ENCODE measurements at places on chromosomes 6 and 20.

DNA sequence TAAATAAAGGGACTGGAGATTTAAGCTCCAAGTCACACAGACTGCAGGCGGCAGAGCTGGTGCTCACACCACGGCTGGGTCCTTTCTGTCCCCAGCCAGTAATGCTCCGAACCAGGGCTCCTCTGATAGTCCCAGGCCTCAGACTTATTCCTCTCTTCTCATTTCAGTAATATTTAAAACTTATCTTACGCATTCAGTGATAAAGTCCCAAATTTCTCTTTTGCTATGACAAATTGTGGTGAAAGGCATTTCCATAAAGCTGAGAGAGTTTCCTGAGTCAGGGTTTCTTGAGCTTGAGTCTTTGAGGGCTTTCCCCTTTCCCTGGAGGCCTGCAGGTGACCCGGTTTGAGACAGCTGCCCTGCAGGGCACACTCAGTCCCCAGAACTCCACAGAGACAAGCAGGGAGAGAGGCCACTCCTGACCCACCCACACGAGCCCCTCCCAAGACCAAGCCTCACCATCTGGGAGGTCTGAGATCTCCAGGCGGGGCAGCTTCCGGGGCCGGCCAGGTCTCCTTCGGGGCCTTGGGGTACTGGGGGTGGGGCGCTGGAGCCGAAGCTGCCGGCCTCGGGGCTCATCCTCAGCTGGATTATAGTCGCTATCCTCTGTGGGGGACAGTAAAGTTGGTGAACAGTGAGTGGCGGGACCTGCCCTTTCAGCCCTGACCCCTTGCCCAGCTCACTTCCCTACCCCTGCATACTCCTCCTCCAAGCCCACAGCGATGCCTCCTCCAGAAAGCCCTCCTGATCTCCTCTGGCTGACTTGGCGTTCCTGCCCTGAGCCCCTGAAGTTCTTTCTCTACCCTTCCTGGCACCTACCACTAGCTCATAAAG, 6.6 kb downstream of the ZNF335 start:
- ATAC-seq, result no peak

DNA sequence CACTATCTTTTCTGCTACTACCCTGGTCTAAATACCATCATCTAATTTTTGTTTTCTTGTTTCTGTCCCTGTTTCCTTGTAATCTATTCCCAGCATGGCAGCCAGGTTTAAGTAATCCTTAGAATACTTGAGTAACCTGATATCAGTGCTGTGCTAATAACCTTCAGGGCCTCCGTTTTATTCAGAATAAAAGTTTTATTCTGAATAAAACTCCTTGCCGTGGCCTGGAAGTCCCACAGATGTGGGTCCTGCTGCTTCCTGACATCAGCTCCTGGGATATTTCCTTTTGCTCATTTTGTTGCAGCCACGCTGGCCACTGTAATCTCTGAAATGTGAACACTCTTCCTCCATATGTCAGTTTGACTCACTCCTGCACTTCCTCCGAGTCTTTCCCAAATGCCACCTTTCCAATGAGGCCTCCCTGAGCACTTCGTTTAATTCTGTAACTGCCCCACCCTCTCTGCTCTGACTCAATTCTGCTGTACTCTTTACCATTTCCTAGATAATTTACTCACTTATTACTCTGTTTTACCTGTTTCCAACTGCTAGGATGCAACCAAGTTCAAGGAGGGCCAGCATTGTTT, 114.0 kb upstream of the FOXA2 start:
- ATAC-seq, result no peak

GRCh38 chr6:168542301-168542700, 101.3 kb downstream of the SMOC2 start:
- ATAC-seq, result no peak

- ATAC-seq, result peak; percentile 79
These were observed 6.7 kb upstream of the KCNK15 start for GRCh38 chr20:44738813-44739477.

- ATAC-seq, result peak; percentile 57
These were observed 74.2 kb downstream of the EZR start for GRCh38 chr6:158744986-158745430.

- ATAC-seq, result no peak
These were observed 7.6 kb downstream of the GLO1 start for GRCh38 chr6:38695227-38695900.

DNA sequence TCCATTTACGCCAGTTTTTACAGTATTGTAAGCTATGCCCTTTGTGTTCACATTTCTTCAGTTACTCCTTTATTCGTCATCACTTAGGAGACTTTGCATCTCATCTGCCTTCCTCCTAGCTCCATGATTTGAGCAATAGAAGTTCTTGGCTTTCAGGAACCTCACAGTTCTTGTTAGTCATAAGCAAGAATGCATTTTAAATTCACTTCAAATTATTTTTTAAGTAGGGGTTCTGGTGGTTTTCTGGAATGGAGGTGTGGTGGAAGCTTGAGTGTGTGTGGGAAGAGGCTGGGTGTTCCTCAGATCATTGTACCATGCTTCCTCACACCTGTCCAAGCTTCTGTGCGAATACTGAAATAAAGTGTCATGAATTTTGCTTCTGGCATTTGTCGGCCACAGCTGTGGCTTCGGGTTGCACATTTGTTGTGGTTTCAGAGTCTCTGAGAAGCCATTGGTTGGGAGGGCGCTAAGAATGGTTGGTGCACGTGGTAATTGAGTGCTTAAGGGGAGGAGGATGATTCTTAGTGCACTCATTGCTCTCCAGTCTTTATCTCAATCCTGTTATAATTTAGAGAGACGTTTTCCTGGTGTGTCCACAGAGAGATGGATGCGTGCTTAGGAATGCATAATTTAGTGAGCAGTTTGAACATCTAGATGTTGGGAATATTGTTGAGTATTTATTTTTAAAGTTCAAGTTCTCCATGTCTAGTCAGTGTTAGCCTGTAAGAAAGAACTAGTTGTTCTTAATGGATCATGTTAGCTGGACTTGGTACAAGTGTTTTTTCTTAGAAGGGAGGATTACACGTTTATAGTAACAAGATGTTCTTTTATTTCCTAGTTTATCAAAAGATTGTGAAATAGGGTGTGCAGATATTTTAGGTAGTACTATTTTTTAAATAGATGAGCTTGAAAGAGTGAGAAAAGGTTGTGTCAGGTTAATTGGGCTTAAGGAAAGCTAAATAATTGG, 31.9 kb downstream of the FOXO3 start:
- ATAC-seq, result peak; percentile 7

DNA sequence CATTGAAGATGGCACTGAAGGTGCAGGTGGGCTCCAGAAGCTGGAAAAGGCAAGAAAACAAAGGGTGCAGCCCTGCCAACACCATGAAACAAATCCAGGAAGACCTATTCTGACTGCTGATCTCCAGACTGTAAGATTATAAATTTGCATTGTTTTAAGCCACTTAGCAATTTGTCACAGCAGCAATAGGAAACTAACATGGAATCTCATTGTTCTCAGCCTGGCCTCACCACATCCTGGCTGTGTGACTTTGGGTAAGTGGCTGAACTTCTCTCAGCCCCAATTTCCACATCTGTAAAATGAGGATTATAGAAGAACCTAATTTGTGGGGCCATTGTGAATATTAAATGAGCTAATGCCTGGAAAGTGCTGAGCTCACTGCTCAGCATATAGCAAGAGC, 160.4 kb upstream of the MAFB start:
- no peak for ATAC-seq

DNA sequence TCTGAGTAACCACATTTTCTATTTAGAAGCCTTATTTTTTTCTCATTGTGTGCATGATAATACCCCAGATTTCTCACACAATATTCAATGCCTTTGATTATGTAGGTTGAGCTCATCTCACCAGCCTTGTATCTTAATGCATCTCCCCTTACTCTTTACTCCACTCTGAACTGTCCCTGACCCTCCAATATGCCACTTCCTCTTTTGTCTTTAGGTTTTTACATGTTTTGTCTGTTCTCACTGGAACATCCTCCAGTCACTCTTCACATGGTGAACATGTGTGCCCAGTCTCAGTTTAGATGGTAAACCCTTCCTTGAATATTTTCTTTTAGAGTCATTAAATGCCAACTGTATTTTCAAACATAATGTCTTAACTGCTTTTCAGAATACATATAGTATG, 392.9 kb upstream of the IMPG1 start:
- ATAC-seq, result no peak

GRCh38 chr20:43331906-43332305, 125.8 kb upstream of the SRSF6 start:
- no peak for ATAC-seq

GRCh38 chr6:146898069-146898887, 299.5 kb downstream of the ADGB start:
- no peak for ATAC-seq

GRCh38 chr20:33871362-33871761, 60.2 kb downstream of the CHMP4B start:
- ATAC-seq, result no peak

DNA sequence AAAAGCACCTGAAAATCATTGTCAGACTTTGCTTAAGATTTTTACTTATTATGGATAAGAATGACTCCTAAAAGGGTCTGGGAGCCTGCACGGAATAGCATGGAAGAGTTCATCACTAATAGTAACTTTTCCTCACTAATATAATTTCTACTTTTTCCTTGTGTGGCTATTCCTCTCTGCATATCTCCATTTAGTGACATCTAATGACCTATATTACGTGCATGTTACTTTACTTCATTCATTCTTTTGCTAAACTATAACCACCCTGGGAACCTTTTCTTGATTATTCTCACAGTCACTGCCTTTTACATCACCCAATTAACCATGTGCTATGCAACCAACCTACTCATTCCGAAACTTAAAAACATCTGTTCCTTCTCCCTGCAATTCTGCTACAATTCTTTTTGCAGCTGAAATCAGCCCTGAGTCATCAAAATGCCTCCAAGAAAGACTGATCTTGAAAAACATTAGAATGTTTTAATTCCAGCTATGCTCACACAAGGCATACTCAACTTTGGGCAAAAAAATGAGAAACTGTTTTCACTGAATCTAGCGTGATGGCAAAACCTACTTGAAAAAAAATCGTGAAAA, 313.3 kb downstream of the RNGTT start:
- no peak for ATAC-seq

- no peak for ATAC-seq
These were observed 79.0 kb downstream of the TULP4 start for GRCh38 chr6:158391276-158391675.

DNA sequence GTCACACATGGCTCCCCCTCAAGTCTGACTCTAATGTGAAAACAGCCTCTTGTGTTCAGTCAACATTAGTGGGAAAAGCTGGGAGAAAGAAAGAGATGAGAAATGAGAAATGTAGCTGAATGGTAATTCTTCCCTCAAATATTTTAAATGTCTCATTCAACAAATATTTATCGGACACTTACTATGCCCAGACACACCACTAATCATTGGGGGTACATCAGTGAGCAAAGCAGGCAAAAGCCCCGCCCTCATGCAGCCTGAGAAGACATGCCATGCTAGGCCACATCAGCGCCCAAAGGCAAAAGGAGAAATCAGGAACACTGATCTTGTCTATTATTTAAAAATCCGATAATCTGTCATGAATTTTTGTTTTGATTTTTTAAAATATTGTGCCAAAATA, 89.9 kb upstream of the ASF1A start:
- ATAC-seq, result no peak

DNA sequence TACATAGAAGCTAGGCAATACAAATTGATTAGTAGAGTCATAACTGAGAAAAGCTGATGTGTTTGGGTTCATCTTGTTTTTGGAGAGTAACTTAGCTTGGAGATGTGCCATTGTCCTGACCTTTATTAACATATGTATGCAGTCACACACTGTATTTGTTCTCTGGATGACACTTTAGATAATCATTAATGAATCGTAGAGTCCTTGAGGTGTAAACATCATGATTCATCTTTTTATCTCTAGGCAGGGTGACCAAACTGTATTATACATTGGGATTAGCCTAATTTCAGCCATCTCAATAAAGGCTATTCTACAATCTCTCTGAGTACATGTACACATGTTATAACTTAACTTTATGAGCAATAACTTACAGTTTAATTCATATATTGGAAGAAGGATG, 3.6 kb upstream of the MTCL3 start:
- ATAC-seq, result no peak

- ATAC-seq, result no peak
These were observed 49.3 kb upstream of the INSM1 start for GRCh38 chr20:20318365-20319161.

DNA sequence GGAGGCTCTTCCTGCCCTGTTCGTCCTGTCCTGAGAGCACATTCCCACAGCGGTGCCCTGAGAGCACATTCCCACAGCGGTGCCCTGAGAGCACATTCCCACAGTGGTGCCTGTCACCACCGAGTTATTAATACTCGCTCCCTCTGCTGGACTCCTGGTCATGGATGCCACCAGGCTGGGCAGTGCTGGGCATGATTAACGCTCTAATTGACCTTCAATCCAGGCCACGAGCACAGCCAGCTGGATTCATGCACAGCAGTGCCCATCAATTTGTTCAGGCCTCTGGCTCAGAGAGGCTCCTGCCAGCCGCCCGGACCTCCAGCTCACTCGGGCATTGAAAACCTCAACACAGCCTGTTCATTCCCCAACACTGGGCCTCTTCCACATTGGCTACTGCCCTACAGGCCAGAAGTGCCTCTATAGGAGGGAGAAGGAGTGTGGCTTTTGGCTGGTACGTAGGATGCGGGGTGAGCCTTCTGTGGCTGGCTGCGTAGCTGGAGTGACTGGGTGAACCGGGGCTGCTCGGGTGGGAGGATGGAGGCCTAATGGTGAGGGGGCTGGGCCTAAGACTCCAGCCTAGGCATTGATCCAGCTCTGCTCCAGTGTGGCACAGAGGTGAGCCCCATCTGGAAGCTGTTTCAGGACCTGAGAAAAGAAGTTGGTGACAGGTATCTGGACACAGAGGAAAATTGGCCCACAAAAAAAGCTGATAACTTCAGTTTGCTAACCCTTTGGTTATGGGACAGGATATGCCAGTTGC, 9.3 kb downstream of the IP6K3 start:
- ATAC-seq, result no peak

DNA sequence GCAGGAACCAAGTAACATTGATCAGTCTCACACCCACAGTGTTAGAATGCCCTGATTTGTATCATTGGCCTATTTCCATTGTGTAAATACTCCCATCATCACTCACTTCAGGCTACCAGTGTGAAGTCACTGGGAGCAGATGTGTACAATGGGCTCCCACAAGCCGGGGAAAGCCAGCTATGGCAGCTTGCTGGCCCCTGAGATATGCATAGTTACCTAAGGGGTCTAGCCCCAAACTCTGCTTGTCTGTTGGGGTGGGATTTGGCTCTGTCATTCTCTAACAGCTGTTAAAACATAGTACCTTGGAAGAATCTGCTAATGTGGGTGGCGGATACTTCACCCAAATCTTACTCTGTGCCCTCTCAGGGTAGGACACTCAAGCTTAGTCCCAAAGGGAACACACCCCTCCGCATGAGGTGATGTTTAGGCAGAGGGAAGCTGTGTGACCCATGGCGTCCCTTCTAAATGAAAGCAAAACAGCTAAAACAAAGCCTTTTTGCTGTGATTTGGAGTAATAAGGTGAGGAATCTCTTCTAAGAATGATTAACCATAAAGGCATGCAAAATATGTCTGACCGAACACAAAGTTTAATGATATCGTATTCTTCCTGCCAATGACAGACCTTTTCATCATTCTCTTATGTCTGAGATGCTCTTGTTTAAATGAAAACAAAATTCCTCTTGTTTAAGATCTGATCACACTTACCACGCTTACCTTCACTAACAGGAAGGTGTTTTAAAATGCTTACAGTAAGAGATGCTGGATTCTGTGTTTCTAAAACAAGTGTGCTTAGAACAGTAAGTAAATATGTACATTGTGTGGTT, 45.9 kb upstream of the PXDC1 start:
- no peak for ATAC-seq

GRCh38 chr6:161658211-161658610, 384.4 kb upstream of the AGPAT4 start:
- ATAC-seq, result no peak

- ATAC-seq, result peak; percentile 79
These were observed 448 bp upstream of the DDAH2 start for GRCh38 chr6:31729515-31729978.
